ENCODE measurements at places on chromosomes 6 and 20.
A peak's percentile ranks its signal among the peaks of the same experiment; 100 is the strongest.

DNA sequence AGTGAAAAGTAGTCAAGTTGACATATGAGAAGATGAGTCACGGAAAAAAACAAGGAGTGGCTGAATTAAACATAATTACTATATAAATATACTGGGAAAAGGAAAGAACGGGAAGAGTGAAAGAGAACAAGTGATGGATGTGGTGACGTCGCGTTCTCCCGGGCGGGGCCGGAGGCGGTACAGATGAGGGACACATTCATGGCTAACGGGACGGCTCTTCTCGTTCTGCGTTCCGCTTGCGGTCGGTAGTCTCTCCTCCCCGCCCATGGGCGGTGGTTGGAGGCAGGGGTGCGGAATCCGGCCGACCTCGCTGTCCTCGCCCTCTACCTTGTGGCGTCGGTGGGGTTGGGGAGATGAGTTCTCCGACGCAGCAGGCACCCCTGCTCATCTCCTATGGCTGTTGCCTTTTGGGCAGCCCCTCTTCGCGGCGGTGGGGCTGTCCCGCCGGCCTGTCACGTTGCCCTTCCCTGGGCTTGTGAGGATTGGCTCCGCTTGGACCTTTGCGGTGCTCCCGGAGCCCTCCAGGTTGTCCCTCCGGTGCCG lies 22.5 kb downstream of the HLA-G start:
- no peak for DNase-seq

- peak; percentile 7 for DNase-seq
Observed at GRCh38 chr20:4320291-4320690, 304.9 kb upstream of the RNF24 start.

DNA sequence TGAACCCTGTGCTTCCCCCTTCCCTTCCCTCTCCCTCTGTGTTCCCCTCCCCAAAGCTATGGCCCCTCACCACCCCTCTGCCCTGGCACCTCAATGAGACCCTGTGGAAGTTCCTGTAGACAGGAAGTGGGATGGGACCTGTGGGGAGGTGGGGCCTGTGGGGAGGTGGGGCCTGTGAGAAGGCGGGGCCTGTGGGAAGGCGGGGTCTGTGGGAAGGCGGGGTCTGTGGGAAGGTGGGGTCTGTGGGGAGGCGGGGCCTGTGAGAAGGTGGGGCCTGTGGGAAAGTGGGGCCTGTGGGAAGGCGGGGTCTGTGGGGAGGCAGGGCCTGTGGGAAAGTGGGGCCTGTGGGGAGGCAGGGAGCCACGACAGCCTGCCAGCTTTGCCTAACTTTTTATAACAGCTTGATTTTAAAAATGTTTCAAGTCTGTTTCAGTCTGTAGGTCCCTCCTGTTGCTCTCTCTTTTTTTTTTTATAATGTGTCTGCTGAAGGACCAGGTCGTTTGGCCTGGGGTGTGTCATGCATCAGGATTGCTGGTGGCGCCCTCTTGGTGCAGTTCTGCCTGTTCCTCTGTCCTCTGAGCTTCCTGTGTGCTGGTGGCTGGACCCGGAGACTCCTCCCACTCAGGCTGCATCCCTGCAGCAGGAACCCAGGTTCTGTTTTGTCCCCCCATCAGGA lies 70.5 kb upstream of the SLCO4A1 start:
- no peak for DNase-seq

DNA sequence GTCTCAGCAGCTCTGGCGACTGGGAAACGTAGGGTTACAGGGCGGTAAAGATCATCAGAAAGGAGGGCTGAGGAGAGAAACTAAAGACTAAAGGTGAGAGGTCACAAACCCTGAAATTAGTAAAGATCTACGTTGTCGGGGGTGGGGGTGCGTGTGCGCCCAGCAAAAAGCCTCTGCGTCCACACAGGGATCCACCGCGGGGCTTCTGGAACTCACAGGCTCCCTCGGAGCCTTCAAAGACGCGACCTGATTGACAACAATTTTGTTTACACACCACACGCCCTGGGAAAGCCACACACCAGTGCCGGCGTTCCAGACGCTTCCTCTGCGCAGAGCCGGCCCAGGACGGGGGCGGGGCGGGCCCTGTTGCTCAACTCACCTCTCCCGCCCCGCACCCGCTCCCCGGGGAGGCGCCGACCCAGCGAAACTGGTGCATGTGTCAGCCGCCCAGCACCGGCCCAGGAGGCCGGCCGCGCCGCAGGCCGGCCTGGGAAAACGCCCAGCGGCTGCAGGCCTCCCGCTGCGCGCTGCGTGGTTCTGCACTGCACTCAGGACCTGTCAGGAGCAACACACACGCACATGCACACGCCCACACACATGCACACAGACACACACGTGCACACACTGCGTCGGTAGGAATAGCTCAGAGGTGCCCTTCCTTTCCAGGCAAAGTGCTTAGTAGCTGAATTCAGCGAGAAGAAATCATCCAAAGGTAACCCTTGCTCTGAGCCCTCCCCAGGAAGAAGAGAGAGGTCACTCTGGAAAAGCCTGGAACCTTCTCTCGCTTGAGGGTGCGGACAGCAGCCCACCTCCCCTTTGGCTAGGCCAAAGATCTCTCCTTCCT lies 57.2 kb upstream of the ARID1B start:
- peak; percentile 93 for DNase-seq

- DNase-seq, result no peak
Observed at GRCh38 chr6:53201270-53201669, 52.6 kb upstream of the GCM1 start.

DNA sequence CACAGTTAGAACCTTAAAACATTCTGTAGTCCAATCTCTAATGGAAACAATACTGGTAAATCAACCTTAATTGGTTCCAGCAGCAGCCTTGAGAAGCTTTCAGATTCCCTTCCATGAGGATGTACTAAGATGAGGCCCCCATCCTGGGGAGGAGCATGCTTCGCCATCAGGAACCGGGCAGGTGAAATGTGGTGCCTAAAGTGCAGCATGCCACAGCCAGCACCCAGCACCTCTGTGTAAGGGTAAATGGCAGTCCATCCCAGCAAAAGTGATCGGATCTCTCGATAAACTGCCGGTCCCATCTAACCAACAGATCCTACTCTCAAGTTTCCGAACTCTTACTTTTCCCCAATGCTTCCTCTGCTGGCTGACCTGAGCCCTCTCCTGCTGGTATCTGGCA lies 166.3 kb upstream of the PDE10A start:
- no peak for DNase-seq

DNA sequence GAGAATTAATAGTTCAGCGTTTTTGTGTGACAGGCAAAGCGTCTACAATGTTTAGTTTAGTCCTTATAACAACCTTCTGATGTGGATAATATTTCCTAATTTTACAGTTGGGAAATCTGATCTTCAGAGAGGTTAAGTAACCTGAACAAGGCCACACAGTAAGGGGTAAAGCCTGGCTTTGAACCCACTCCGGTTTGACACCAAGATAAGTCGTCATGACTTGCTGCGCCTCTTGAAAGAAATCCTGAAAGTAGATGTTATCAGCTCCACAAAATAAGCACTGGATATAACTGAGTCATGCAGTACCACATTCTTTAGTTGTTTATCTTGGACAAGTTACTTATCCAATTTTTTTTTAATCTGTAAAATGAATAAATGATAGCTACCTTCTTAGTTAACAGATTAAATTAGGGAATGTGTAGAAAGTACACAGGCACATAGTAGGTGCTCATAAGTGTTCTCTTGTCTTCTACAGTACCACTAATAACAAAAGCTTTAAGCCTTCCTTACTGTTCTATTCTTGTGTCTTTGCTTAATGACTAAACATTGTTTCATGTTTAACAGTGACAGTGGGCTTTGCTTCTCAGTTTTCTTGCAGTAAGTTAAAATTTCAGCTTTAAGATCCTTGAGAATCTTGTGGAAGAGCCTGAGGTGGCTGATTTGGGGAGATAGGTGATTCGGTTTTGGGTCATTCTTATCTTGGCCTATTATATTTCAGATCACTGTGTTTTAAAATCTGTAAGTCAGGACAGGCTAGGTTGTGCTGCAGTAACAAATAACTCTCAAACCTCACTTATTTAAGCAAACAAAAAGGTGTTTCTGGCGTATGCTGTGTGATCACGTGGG lies 2.1 kb downstream of the HIVEP1 start:
- DNase-seq, result no peak

- no peak for DNase-seq
Observed at GRCh38 chr6:76250666-76251065, 178.2 kb upstream of the IMPG1 start.

DNA sequence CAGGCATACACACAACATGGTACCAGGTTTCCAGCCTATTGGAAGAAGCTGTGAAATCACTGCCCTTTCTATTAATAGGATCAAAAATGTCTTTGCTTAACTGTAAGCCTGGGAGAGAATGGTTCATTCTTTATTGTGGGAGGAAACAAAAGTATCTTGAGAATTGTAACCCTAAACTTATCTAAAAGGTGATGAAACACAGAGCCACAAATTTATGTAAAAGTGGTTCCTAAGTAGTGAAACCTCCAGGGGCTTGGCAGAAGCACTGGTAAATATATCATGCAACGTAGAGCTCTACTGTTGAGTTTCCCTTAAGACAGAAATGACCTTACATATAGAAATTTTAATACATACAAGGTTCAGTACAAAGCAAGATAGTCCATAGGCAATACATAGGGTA lies 17.2 kb upstream of the NOX3 start:
- DNase-seq, result no peak

GRCh38 chr20:37940858-37941257 lies 37.9 kb downstream of the VSTM2L start:
- DNase-seq, result no peak

- no peak for DNase-seq
Observed at GRCh38 chr6:34829137-34829536, 37.3 kb downstream of the BLTP3A start.

DNA sequence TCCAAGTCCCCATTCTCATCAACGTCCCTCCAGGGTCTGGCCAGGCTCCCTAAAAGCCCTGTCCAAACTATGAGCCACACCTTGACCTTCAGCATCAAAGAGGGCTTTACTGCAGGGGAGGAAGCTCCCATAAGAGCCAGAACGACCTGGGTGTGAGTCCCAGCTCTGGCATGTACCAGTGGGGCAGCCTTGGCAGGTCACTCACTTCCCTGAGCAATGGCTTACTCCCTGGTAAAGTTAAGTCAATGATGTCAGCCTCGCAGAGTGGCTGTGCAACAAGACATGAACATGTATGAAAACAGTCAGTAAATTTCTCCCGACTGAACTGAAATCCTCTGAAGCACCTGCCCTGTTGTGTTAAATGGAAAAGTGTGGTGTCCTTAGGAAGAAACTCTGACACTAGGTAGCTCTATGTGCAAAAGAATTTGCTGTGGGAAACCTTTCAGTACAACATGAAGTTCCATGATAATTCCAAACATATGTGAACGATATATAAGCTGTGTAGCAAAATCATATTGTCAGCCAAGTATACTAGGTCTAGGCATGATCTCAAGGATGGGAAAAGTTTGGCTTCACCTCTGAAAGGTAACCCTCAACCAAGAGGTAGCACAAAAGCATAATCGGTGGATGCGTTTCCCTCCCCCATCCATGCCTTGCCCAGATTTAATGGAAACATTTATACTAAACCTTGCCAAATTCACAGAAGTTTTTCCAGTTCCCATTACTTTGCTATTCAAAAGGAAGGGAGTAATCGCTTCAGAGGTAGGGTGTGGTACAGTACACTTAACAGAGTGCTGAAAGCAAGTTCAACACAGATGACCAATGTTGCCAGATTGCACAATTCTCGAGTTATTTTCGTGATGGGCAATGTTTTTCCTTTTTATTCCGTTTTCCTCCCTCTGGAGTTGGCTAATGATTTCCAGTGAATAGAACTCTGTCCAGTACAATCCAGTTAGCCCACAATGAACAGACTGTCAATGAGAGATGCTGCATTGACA lies 49.0 kb upstream of the RANBP9 start:
- peak; percentile 62 for DNase-seq

DNA sequence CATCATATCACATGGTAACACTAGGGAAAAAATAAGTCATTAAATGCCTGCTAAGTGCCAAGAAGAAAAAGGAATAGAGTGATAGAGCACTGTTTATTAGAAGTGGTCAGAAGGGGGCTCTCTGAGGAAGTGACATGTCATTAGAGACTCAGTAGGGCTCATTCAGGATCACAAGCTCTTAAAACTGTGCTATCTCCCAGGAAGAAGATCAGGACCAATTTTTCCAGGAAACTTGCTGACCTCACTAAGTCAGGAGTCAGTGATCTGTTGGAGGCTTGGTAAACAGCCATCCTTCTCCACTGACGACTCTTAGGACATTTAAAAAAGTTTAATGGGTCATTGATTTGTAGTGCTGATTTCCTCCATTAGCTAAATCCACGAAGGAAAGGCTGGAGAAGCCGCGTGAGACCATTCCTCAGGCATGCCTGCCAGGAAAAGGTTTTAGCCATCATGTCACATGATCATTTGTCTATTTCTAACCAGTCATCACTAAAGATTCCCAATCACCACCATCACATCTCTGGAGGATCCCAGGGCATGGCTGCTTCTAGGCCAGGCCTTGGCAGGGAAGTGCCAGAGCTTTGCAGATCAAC lies 5.9 kb upstream of the PTPN1 start:
- no peak for DNase-seq

DNA sequence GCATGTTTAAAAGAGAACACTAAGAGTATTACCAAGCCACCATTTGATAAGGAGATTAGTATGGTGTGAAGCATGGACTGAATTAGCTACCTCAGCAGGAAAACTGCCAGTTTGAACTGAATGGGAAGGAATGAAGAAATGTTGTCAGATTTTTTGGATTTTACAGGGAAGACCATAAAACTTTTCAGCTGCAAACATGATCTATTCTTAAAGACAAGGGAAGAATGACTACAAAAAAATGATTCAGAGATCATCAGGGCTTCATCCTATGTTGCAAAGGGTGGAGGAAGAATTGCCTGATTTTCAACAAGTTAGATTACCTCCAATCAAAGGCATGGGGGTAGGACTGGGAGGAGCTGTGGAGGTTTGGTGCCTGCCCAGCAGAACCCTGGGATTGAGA lies 49.3 kb upstream of the MTRF1L start:
- no peak for DNase-seq

- no peak for DNase-seq
Observed at GRCh38 chr6:137903933-137904821, 37.1 kb downstream of the TNFAIP3 start.

GRCh38 chr6:146962329-146962728 lies 241.9 kb upstream of the STXBP5 start:
- no peak for DNase-seq

DNA sequence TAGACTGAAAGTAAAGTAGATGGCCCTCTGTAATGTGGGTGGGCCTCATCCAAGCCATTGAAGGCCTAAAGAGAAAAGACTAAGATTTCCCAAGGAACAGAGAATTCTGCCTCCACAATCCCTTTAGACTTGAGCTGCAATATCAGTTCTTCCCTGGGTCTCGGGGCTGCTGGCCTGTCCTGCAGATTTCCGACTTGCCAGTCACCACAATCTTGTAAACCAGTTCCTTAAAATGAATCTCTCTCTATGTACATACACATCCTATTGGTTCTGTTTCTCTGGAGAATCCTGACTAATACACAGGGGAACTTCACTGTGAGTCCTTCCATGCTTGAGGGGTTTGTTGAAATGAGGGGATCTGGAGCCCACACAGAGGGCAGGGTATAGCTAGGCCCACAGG lies 12.9 kb downstream of the CCDC170 start:
- DNase-seq, result no peak

- peak; percentile 23 for DNase-seq
Observed at GRCh38 chr20:58759947-58760346, 67.3 kb downstream of the NPEPL1 start.
